T-helper 9 cell (primary cell): ENCODE measurements at places on chromosomes 1 and 21.

DNA sequence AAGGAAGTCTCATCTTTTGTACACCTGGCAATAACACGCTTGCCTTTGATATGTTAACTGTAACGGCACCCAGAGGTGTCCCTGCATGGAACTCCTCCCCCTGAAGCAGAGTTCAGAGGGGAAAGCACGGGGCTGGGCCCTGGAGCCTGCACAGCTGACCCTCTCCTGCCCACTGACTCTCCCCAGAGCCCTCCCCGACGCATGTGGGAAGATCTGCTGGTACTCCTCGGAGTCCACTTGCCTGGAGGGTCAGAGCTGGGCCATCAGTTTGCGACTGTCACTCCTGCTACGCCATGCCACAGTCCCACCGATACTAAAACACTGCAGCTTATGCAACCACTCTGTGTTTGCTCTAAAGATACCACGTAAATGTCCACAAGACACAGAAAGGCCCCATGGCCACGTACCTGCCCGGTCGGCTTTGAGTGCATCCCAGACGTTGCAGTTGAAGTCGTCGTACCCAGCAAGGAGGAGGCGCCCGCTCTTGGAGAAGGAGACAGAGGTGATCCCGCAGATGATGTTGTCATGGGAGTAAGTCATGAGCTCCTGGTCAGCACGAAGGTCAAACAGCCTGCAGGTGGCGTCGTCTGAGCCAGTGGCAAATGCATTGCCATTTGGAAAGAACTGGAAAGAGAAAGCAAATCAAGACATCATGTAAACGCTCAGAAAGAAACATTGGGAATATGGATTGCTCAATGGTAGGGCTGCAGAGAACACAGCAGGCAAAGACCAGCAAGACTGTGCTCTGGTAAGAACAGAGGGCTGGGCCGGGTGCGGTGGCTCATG, 10.6 kb upstream of the NADK start:
- DNase-seq, result no peak

GRCh38 chr1:53543778-53544695, 84.8 kb downstream of the DMRTB1 start:
- no peak for DNase-seq

GRCh38 chr1:9592510-9593075, 3.9 kb downstream of the TMEM201 start:
- DNase-seq, result no peak

- DNase-seq, result no peak
Observed at GRCh38 chr1:222618880-222619596, 1.1 kb downstream of the MIA3 start.

- no peak for DNase-seq
Observed at GRCh38 chr1:201259476-201260235, 23.6 kb upstream of the PKP1 start.

DNA sequence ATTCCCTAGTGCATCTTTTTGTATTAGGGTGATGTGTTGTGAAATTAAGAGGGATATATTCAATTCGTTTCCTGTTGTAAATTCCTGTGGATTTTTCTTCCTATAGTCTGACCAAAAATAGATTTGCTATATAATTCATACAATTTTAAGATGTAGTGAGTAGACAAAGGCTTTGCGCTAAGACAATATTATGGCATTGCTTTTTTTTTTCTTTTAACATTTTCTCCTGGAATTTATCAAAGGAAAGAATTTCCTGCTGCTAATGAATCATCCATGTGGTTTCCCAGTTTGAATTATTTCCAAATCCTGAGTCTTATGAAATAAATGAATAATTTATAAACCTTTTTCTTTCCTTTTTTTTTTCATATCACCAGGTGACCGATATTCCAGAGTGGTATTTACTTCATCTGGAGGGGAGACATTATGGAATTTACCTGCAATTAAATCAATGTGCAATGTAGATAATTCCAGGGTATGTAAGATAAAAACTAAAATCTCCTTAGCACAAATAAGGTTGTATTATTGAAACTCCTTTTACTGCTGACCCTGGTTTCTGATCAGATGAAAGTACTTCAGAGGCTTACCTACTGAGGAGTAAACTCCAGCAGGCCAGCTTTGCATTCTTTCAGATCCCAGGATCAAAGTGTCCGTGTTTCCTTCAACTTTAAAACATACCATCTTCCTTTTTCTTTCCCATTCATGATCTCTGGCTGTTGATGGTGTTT, 148.4 kb downstream of the TLR5 start:
- DNase-seq, result no peak

- no peak for DNase-seq
Observed at GRCh38 chr21:26506956-26507355, 66.1 kb downstream of the CYYR1 start.

GRCh38 chr1:205680073-205680851, at the start of gene SLC45A3:
Gene SLC45A3 (minus strand): TSS chr1:205680509. CDS start chr1:205664656, 15,853 bp downstream.
- no peak for DNase-seq

DNA sequence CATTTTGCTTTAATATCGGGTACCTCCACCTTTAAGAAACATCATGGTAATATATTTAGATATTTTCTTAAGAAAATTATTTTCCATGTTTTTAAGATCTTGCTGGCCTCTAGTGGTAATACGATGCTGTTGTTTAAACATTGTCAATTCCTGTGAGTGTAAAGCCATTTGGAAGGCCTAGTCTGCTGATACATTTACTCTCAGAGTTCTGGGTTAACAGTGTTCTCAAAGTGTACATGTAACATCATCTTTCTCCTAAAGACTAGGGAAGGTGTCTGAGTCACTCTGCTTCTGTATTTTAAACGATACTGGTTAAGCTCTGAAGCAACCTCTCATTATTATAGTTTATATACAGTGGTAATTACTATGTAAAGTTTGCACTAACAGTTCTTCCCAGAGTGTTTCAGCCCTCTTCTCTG, 189.1 kb downstream of the RASAL2 start:
- no peak for DNase-seq

DNA sequence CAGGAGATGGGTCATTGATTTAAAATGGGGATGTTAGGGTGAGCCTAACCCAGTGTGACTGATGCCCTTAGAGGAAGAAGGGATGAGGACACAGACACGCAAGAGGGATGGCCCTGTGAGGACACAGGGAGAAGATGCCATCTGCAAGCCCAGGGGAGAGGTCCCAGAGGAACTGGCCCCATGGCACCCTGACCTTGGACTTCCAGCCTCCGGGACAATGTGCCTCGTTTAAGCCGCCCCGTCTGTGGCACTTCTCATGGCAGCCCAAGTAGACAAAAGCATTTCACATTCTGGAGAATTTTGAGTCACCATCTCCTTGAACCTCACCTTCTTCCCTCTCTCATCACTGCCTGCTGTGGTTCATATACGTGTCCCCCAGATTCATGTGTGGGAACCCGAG, 20.1 kb upstream of the PCBP3 start:
- DNase-seq, result no peak

- no peak for DNase-seq
Observed at GRCh38 chr1:180954801-180955165, 42.1 kb downstream of the KIAA1614 start.

DNA sequence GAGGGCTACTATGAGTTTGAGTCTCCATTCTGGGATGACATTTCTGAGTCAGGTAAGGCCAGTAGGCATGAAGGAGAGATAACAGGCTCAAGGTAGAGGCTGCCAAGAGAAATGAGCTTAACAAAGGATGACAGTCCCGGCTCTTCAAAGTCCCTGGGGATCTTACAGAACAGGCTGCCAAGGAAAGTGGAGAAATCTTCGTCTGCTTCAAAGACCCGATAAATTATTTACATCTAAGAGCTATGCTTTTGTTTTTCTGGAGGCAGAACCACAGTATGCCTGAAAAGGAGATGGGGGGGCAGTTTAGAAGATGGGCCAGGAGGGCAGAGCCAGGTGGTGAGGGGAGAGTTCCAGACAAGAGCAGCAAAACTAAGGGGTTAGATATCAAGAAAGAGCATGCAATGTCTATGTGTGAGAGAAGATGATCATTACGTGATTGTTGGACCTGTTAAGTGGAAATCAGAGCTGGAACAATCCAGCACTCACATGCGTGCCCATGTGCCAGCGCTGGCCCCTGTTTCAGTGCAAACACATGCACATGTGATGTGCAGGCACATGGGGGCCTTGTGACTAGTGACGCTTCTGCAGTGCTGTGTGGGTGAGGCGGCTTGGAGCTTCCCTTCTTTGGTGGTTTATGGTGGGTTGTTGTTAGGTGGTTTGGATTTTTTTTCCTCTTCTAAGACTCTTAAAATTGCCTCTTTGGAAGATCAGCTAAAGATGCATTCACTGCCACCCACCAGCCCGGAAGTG, 25.7 kb downstream of the CAMK1G start:
- no peak for DNase-seq

DNA sequence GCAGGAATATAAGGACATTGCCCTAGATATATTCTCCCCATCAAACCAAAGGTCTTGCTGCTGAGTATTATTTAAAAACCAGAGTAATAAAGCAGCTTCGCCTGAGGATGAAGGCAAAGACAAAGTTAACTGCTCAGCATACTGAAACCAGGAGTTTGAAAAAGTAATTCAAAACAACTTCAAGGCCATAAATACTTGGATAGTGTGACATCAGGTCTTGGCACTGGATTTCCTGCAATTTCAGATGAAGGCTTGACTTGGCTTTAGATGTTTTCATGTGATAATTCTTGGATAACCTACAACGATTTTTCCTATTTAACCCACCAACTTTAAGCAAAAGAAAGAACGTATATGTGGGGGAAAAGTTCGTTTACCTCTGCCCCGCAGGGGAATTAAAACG, 10.6 kb downstream of the SOD1 start:
- no peak for DNase-seq

DNA sequence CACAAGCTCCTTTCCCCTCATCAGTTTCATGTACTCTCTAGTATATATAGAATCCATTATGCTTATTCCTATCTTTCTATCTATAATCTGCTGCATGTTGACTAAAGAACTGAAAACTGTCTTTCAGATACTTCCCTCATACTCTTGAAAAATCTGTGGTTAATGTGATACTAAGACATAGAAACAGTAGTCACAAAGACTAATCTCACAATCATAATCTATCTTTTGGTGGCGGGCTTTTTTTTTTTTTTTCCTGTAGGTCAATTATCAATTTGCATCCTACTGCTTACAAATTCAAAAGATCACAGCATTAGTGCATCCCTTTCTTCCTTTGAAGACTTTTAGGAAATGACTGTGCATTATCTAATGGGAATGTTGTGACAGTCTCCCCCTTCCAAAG, 4.7 kb downstream of the UBR4 start:
- DNase-seq, result no peak

- DNase-seq, result no peak
Observed at GRCh38 chr1:212488436-212489283, 55.9 kb downstream of the NENF start.

GRCh38 chr1:67580691-67581403, 104.2 kb upstream of the GADD45A start:
- no peak for DNase-seq

DNA sequence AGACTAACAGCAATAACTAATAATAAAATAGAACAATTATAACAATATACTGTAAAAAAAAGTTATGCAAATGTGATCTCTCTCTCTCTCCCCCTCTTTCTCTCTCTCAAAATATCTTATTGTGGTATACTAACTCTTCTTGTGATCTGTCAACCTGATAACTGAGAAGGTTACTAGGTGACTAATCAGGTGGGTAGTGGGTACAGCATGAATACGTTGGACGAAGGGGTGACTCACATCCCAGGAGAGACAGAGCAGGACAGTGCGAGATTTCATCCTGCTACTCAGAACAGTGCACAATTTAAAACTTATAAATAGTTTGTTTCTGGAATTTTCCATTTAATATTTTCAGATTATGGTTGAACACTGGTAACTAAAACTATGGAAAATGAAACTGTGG, 257.5 kb downstream of the LRRC40 start:
- DNase-seq, result no peak

GRCh38 chr1:2269193-2269921, 41.2 kb downstream of the SKI start:
- no peak for DNase-seq

- no peak for DNase-seq
Observed at GRCh38 chr1:55316502-55316901, 101.3 kb upstream of the USP24 start.

DNA sequence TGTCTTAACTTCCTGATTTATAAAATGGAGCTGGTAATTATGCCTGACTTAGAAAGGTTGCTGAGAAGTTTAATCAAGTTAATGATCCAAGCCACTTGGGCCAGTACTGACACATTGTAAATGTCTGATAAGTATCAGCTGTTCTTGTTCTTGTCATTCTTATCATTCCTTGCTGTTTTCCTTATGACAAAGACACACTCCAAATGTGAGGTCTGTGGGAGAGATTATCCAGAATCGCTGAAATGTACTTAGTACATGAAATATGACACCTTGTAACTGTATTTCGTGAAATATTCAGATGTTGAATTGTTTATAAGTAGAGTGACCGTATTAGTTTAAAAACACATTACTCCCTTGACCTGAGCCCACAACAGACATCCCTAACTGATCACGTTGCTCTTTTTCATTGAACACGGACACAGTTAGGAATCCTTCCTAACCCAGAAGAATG, 6.1 kb downstream of the AADACL4 start:
- no peak for DNase-seq

- DNase-seq, result no peak
Observed at GRCh38 chr1:229124116-229124515, 146.8 kb upstream of the RAB4A start.

GRCh38 chr1:162168261-162168660, 98.8 kb downstream of the NOS1AP start:
- DNase-seq, result no peak

- DNase-seq, result no peak
Observed at GRCh38 chr1:40710581-40711315, 19.2 kb downstream of the NFYC start.

- DNase-seq, result no peak
Observed at GRCh38 chr1:196690582-196690981, 38.7 kb downstream of the CFH start.

GRCh38 chr1:192735298-192735915, 73.4 kb upstream of the RGS2 start:
- DNase-seq, result no peak
